T-helper 9 cell (primary cell): ENCODE measurements at places on chromosomes 16 and 17.

DNA sequence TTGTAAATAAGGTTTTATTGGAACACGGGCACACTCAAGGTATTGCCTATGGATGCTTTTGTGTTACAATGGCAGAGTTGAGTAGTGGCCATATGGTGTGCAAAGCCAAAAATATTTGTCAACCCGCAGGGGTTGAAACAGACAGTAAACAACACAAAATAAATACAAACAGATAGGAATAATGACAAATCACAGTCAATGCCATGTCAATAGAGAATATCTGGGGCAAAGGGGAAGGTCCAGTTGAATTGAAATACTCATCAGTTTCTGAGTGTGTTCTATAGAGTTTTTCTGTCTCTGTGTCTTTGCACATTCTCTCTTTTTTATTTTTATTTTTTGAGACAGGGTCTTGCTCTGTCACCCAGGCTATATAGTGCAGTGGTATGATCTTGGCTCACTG is 37.5 kb downstream of the PITPNC1 start:
- no peak for DNase-seq

DNA sequence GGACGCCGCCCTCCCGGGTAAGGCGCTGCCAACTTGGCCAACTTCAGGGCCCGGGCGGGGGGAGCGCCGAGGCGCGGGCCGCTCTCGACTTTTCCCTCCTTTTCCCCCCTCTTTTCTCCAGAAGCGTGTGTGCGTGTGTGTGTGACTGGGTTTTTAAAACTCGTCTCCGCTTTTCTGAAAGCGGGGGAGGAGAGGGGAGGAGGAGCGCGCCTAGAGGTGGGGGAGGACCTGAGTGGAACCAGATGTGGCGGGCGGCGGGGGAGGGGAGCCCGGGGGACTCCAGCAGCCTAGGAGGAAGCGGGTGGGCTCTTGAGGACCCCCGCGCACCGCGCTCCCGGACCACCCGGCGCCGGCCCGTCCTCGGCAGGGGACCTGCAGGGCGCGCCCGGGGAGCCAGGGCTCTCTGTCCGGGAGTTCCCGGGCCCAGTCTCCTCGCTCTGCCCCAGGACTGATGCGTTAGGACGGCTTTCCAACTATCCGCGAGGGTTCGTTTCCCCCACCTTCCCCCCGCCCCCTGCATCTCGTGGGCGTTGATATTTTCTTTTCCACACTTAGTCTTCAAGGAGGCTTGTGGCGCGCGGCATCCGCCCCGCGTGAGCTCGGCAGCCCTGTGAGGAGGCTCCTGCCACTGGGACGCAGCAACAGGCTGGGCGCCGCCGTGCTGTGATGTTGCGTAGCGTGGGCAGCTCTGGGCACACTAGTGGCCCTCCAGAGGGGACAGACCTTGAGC is 599 bp downstream of the MRC2 start:
- DNase-seq = no peak

GRCh38 chr17:59652119-59652518 is 32.4 kb downstream of the CLTC start:
- no peak for DNase-seq

GRCh38 chr16:86095906-86096485 is 197.0 kb downstream of the IRF8 start:
- no peak for DNase-seq

- no peak for DNase-seq
These were observed 9.4 kb downstream of the SGCA start for GRCh38 chr17:50175035-50175807.

- DNase-seq = no peak
These were observed 17.6 kb upstream of the NKD1 start for GRCh38 chr16:50530277-50531236.

GRCh38 chr17:4186357-4186881 is 43.4 kb downstream of the CYB5D2 start:
- no peak for DNase-seq
